ENCODE measurements at places on chromosomes 1 and 21.

- DNase-seq: peak; percentile 60
These were observed 709 bp downstream of the TNFRSF14 start for GRCh38 chr1:2556678-2557481.

GRCh38 chr1:206737729-206738201 is 32.8 kb upstream of the IL19 start:
- no peak for DNase-seq

DNA sequence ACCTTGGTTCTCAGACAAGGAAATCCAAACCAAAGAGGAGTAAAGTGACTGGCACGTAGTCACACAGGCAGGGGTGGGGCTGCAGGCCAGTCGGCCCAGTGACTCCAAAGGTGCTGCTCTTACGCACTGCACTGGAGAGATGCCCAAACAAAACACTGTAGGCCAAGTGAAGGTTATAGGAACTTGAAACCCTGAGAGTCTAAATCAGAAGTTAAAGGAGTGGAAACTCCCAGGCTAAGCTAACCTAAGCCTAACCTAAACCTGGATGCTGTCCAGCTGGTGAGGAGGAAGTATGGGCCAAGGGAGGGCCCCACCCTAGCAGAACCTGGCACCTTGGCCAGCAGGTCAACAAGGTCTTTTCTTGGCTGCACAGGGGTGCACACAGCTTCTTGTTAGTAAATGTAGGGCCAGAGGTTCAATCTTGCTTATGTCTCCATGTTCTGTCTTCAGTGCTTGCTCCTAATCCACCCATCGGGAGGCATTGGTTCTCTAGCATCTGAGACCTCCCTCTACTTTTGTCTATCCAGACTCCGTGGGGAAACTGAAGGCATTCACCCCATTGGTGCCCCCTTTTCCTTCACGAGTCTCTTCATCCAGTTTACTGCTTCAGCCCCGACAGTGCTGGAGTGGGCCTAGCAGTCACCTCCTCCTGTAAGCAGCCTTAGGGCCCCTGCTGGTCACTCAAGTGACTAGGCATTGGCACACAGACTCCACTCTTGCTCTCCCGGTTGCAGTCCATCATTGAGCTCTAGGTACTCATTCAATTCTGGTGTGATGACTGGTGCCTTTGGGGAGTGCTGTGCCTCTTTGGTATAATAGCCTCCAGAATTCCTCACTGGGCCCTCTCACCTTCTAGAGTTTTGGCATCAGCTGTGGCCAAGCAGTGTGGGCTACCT is 12.9 kb upstream of the TMEM125 start:
- no peak for DNase-seq

GRCh38 chr1:186463926-186464325 is 3.0 kb upstream of the PDC start:
- DNase-seq: no peak

GRCh38 chr21:28751176-28751575 is 241.5 kb downstream of the LTN1 start:
- no peak for DNase-seq

DNA sequence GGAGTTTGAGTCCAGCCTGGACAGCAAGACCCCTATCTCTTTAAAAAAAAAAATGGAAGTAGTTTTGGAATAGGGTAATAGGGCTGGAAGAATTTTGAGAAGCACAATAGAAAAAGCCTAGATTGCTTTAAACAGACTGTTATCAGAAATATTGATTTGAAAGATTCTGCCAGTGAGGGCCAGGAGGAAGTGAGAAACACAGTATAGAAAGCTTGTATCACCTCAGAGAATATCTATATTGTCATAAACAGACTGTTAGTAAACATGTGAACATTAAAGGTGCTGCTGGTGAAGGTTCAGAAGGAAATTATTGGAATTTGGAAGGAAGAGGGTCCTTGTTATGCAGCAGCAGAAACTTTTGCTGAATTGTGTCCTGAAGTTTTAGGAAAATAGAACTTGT is 24.8 kb upstream of the PSEN2 start:
- no peak for DNase-seq

GRCh38 chr1:23916209-23917131 is 3.3 kb upstream of the CNR2 start:
- peak; percentile 61 for DNase-seq

GRCh38 chr1:51288578-51288977 is 41.8 kb downstream of the TTC39A start:
- DNase-seq: no peak

DNA sequence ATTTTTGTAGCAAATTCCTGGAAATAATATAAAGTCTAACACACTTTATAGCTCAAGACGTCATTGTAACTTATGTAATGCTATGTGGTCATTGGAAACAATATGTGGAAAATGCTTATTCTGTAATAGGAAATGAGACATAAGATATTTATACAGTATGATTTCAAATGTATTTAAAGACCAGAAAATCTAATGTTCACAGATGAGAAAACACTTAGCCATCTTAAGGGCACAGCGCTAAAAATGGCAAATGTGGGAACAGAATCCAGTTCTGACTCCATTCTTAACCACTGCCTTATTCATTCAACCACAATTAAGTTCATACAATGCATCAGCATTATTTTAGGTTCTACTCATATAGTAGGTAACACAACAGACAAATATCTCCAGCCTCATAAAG is 12.5 kb downstream of the CSDE1 start:
- DNase-seq: no peak

GRCh38 chr1:46244656-46245371 is 2.7 kb upstream of the RAD54L start:
- DNase-seq: no peak

GRCh38 chr1:99766378-99766800 is at the start of gene FRRS1:
Gene FRRS1, minus strand, starts transcription at chr1:99766635. Its CDS starts 17,867 bp downstream, at chr1:99748768.
- DNase-seq: peak; percentile 45

DNA sequence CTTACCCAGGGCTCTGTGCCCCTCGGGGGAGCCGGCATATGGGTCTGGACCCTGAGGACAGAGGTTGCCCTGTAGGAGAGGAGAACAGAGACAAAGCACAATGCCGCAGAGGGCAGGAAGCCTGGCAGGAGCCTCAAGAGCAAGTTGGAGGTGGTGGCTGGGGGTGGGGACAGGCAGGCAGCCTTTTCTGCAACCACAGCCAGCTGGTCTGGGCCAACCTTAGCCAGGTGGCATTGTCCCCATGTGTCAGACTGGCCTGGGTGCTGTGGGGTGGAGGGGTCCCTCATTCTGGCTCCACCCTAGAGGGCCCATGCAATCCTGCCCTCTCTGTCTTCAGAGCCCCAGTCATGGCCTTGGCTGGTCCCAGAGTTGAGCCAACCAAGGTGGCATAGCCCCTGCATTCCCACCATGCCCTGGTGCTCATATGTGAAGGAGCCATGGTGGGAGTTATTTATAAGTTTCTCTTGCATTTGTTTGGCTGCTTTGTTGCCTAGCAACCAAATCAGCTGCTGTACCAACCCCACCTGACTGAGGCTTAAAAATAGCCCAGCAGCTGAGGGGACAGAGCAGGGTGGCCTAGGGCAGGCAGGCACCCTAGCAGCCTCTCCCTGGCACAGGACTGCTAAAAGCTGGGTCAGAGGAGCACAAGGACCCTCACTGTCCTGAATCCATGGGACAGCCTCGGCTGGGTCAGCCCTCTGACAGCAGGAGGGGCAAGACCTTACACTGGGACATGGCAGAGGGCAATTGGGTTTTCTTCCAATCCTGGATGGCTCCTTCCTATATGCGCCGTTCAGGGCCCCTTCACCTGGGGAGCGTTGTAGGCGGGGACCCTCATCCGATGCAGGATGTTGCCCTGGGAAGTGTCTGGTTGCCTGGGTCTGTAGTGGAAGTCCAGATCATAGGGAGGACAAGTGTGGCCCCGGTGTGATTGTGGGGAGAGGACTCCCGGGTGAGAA is 19.5 kb downstream of the MAP7D1 start:
- DNase-seq: no peak

- no peak for DNase-seq
These were observed 126.0 kb upstream of the IPO9 start for GRCh38 chr1:201702936-201703335.

DNA sequence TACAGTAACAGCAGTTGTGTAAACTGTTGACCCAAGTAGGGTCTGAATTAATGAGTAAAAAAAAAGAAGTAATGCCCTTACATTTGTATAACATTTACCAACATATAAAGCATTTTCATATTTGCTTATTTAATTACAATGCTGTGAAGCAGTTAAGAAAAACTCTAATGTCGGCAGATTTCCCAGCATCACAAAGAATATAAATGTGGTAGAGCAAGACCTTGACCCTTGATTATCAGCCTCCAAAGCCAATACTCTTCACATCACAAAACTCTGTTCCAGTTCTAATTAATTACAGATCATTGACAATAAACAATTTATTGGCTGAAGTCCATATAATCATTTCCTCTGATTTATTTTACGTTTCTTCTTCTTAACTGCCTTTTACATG is 130.2 kb downstream of the DUSP10 start:
- no peak for DNase-seq

- DNase-seq: no peak
These were observed 6.6 kb downstream of the CLIC4 start for GRCh38 chr1:24751833-24752232.

- no peak for DNase-seq
These were observed 10.2 kb downstream of the CPT2 start for GRCh38 chr1:53206735-53207379.

DNA sequence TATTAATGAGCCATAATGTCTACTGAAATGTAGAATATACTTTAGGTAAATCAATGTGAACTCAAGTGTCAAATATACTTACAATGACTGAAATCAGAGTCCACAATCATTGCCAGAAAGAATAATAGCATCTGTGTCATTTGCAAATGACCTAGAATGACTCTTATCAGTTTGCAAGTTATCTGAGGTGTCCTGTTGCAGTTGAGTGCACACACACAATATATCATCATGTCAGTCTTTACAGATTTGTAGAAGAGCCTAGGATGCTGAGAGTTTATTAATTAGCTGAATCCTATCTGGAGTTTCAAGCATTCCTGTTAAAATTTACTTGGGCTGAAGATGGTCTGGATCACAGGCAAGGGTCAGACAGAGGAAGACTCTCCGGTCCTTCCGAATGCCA is 324.0 kb upstream of the GREM2 start:
- DNase-seq: no peak

- no peak for DNase-seq
These were observed 83.3 kb upstream of the TMEM51 start for GRCh38 chr1:15070145-15070748.

DNA sequence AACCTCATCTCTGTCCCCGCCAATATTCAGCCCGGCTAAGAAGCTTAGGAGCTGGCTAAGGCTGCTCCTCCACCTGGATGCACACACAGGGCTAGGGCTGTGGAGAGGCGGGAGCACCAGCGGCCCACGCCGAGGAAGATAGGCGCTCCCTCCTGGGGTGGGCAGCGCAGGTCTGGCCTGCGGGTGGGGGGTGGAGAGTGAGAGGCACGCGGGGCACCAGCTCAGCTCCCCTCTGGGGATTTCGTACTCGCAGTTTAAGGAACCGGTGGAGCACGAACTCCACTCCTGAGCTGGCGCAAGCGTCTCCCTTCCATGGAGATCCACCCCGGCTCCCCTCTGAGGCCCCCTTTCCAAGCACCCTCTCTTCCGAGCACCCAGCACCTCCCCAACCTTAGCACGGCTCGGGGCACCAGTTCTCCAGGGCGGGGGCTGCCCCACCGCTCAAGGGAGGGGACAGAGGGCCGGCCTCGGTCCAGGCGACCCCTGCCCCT is 433 bp upstream of the KAZN start:
- no peak for DNase-seq

DNA sequence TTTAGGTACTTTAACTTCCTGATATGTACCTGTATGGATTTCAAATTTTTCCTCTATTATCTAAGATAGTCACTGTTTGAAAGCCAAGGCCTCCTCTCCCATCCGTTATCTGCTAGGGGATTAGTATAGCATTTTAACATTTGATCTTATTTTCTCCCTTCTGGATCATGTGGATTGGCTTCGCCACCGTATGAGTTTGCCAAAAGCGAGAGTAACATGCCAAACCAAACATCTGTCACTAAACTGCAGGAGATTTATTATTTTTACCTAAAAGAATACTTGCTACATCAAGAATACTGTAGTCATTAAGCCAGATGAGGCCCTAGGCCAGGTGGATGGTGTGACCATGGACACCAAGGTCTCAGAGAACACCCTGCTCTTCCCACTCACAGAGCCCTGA is 28.5 kb upstream of the EEIG2 start:
- no peak for DNase-seq

GRCh38 chr1:247408100-247408499 is 7.9 kb upstream of the NLRP3 start:
- peak; percentile 39 for DNase-seq

DNA sequence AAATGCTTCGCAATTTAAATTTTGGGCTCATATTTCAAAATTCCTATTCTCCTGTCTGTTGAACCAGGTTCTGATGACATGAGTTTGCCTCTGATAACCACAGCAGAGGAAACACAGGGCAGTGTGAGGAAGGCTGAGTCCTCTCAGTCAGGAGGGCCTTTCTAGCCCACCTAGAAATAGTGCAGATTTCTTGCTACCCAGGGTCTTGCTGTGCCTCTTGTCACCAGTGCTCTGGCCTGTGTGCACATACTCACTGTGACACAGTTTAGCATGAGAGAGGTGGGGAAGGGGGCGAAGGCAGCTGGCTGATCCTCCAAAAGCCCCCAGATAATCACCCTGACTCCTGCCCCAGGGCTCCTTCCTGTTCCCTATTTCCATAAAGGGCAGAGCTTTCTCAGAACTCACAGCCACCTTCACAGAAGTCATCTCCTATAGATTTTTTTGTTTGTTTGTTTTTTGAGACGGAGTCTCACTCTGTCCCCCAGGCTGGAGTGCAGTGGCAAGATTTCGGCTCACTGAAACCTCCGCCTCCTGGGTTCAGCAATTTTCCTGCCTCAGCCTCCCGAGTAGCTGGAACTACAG is 23.7 kb downstream of the ERRFI1 start:
- no peak for DNase-seq

- DNase-seq: no peak
These were observed 6.0 kb upstream of the IFNLR1 start for GRCh38 chr1:24193046-24193445.

- peak; percentile 43 for DNase-seq
These were observed 131.8 kb upstream of the NGF start for GRCh38 chr1:115469703-115470476.

- no peak for DNase-seq
These were observed 818.0 kb downstream of the LTN1 start for GRCh38 chr21:28174701-28175100.

DNA sequence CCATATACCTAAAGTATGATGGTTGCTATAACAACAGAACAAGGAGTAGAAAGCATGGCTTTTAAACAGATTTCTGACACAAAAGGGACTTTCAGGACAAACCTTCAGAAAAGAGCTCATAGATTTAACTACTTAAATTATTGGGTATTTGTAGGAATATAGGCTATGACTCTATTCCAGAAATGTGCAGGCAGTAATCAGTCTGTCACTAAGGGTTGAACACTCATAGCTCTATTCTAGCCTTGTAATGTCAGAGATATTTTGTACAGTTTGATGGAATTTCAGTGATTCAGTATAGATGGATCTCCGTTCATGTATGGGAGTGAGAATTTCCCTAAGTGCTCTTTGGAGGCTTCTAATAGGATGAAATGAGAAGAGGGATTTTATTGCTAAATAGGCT is 82.8 kb downstream of the EXTL2 start:
- no peak for DNase-seq

DNA sequence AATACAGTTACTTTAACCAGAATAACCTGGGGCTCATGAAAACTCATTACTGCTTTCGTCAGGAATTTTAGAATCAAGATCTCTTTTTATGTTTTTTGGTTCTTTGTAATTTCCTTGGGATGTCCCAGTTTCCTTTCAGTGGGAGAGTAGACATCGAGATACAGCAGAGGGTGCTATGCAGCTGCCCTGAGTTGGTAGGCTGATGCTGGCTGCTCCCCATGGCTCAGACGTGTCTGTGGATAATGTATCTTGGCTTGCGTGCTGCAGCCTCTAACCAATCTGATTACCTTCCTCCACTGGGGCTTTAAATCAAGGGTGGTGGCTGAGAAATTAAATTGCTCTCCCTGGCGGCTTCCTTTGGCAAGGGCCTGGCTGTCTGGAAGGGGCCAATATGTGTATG is 253.7 kb downstream of the CACNA1E start:
- DNase-seq: no peak
